ENCODE measurements at places on chromosomes 3 and 15.
A peak's percentile ranks its signal among the peaks of the same experiment; 100 is the strongest.

GRCh38 chr15:53115563-53115962 lies 325.4 kb upstream of the ONECUT1 start:
- no peak for DNase-seq

- no peak for DNase-seq
These were observed 46.0 kb downstream of the GALK2 start for GRCh38 chr15:49215768-49216739.

DNA sequence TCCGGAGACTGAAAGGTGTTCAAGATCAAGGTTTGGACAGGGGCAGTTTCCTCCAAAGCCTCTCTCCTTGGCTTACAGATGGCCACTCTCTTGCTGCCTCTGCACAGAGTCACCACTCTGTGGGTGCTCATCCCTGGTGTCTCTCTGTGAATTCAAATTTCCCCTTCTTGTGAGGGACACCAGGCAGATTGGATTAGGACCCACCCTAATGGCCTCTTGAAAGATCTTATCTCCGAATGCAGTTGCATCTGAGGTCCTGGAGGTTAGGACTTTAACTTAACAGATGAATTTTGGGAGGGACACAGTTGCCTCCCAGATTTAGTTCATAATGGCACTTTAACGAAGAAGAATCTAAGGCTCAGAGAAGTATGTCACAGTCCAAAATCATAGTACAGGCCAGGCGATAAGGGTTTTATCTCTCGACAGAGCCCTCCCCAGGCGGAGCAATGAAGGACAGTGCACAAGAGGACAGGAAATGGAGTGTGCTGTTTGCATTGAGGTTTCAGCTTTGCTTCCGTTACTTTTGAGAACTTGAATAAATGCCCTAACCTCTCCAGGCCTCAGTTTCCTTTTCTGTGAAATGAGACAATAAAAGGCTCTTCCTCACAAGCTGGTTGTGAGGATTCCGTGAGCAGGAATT lies 38.9 kb upstream of the KIF23 start:
- DNase-seq, result no peak

- DNase-seq, result no peak
These were observed 380.7 kb upstream of the GOLIM4 start for GRCh38 chr3:168476360-168476980.

DNA sequence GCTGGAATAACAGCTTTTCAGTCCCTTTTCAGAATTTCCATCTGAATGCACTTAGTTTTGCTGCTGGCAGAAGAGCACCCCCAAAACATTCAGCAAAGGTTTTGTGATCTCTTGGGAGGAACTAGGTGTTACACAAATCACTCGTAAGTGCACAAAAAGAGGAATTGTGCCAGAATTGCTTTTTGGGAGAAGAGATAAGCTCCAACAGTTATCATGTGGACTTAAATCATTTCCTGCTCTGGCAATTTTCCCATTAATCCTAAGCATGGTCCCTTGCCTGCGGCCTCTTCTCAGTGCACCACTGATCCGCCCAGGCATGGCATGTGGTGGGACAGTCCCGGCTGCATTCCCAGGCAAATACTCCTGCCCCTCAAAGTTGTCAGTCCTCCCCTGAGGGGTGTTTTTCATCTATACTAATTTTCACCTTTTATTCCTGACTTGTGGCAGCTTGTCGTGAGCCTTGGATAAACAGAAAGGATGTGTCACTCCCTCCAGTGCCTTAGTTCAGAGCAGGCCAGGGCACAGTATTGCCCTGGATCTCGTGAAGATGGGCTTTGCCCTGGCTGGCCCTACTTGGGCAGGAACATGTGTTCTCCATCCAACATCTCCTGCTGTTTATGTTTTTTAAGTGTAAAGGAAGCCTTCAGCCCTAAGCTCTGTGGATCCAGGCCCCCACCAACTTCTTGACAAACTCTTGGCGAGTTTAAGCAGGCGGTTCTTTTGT lies 44.6 kb upstream of the VILL start:
- peak; percentile 76 for DNase-seq

GRCh38 chr3:105170423-105170822 lies 196.3 kb upstream of the ALCAM start:
- DNase-seq, result no peak

DNA sequence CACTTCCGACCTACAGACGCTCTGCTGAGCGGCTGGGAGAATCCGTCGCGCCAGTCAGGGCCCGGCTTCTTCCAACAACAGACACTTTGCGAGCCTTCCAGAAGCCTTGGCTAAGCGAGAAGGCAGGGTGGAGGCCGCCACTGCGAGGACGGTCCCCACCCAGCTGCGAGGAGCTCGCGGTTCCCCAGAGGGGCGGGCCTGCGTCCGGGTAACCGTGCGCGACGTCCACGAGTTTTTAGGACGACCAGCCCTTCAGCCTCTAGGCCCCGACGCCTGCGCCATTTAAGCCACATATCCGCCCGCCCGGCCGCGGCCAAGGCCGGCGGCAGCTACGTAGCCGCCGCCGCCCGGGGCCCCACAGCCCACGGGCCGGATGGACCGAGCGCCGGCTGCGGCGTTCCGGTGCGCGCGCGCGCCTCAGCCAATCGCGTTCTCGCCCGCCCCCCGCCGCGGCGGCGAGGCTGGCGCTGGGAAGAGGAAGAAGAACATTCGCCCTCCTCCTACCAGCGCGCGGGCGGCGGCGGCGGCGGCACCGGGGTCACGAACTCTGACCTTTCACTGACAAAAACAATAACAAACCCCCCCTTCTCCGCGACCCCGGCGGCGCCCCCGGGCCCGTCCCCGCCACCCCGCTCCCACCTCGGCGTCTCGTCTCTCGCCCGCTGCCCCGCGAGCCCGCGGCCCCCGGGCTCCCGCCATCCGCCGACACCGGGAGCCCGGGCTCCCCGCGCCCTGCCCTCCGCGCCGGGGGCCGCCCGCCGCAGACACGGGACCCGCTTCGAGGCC lies at the start of gene NR2C2:
TSS of gene NR2C2 (plus strand) at position 484 of the 786 bp plus-strand sequence. CDS start 56,332 bp downstream, outside the sequence.
- peak; percentile 56 for DNase-seq

- DNase-seq, result no peak
These were observed 147.2 kb downstream of the FOXP1 start for GRCh38 chr3:71436337-71436736.

- no peak for DNase-seq
These were observed 14.5 kb downstream of the C3orf20 start for GRCh38 chr3:14689247-14689980.

DNA sequence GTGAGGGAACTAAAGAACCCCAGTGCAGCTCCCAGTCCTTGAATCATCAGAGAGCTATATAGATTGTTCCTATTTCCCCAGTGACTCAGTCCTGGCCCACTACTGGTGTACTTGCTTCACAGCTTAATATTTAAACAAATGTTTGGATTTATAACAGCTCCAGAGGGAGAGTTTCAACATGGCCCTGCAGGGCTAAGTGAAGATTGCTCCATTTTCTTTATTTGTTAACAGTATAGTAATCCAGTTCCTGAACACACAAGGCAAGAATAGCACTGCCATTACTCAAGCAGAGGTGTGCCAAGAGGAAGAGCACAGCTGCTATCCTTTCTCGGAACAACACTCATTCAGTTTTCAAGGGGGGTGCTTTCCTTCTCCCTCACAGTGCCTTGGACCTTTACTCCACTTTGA lies 6.5 kb downstream of the SQOR start:
- peak; percentile 58 for DNase-seq

GRCh38 chr15:92944946-92945521 lies 44.9 kb downstream of the CHD2 start:
- no peak for DNase-seq

DNA sequence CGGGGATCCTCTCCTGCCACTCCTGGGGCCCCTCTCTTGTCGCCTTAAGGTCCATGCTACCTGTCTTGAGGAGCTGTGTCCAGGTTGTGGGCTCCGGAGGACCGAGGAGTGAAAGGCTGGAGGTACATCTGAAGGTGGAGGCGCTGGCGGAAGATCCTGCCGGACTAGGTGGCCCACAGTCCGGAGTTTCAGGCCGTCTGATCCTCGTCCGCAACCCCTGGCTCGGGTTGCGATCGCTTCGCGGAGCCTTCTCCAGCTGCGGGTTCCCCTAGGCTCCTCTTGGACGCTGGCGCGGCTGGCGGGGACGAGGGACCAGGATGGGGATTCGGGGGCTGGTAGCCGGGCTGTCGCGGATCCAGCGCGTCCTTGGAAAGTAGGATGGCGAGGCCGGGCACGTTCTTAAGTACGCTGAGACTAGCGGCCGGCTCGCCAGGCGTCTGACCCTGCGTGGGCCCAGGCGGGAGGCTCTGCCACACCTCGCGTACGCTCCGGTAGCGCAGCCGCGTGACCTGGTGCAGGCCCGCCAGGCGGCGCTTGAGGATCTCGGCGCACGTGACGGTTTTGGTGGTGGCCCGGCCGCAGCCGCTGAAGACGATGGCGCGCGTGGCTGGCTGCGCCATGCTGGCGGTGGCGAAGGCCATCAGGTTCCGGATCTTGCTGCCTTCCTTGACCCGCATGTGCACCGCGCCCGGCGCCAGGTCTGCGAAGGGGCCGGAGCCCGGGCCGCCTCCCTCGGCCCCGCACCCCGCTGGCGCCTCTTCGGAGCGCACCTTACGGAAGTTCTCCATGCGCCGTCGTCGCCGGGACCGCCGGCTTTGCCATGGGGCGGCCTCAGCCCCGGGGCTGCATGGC lies 550 bp downstream of the RPP25 start:
- DNase-seq, result no peak

DNA sequence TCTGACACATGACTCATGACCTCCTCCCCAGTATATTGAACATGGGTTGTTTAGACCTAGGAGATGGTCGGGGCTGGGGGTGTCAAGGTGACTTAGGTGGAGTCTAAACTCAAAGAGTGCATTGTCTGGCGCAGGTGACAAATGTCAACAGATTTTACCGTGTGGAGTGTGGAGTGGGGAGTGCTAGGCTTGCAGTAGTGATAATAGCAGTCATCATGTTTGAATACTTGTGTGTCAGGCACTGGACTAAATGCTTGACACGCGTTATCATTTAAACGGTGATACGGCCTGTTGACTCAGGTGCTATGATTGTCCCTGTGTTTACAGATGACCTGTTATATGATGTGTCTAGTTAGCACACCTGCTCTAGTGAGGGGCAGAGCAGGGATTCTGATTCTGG lies 30.8 kb downstream of the MUC20 start:
- no peak for DNase-seq

DNA sequence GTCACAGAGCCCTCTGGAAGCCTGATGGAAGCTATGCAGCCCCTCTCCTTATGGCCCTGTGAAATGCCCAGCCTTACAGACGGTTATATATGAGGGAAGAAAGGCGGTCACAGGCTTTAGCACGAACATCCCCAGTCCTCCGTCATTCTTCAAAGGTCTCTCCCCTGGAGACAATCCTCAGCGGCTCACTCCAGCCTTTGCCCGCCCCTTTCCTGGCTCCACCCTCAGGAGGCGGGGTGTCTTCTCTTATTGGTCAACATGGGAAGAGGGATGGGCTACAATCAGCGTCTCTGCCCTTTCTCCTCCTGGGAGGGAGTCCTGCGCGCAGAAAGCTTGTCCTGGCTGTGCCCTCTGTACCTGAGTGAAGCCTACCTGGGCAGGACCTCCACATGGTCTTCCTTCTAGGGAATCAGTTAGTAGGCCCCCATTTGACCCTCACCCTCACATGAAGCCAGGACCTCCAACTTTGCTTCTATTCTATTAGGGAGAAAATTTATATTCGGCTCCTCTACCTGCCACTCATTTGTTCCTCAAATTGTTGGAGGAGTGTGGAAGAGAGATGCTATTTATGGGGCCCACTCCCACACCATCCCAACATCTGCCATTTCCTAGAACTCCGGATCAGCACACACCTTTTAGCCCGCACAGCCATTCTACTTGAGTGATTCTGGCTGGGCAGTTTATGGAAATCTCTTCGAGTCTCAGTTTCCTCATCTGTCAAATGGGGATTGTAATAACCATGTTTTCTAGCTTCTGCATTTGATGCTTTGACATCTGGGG lies 112.9 kb upstream of the SLC6A11 start:
- DNase-seq, result no peak

GRCh38 chr15:65948383-65948782 lies 79.1 kb downstream of the RAB11A start:
- no peak for DNase-seq

DNA sequence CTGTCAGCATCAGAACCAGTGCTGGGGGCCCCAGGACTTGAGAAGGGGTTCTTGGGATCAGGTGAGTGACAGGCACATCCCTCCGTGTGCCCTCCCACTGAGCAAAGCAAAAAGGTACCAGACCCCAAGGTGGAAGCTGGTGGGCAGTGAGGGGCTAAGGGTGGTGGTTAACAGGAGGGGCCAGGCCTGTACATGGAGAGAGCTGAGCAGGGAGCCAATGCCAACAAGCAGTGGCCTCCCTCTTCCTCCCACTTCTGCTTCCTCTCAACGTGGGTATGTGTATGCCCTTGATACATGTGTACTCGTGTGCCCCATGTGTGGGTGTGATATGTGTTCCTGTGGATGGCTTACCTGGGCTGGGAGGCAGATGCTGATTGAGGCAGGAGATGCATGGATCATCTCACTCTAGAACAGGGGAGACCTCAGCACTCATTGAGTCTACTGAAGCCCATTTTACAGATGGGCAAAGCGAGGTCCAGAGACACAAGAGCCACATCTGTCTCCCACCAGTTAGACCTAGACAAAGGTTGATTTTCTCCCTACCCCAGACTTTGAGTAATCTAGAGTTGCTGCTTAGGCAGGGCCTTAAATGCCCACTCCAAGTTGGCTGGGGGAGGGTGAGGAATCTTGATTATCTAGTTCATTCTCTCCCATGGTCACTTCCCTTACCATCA lies 945 bp downstream of the VIPR1 start:
- no peak for DNase-seq

- no peak for DNase-seq
These were observed 737.7 kb upstream of the ALCAM start for GRCh38 chr3:104629038-104629437.

GRCh38 chr3:69647511-69648110 lies 91.7 kb upstream of the MITF start:
- DNase-seq, result no peak

GRCh38 chr3:141115789-141116541 lies 64.8 kb downstream of the SPSB4 start:
- no peak for DNase-seq

- DNase-seq, result no peak
These were observed 31.0 kb downstream of the ACAP2 start for GRCh38 chr3:195411836-195412235.

- no peak for DNase-seq
These were observed 199.3 kb upstream of the UMPS start for GRCh38 chr3:124530916-124531315.
